ENCODE measurements at places on chromosomes 3 and 15.

- DNase-seq: no peak
Measured at GRCh38 chr15:45702041-45702440, 67.2 kb downstream of the SQOR start.

GRCh38 chr3:58608648-58609047 lies 31.5 kb upstream of the FAM107A start:
- no peak for DNase-seq

DNA sequence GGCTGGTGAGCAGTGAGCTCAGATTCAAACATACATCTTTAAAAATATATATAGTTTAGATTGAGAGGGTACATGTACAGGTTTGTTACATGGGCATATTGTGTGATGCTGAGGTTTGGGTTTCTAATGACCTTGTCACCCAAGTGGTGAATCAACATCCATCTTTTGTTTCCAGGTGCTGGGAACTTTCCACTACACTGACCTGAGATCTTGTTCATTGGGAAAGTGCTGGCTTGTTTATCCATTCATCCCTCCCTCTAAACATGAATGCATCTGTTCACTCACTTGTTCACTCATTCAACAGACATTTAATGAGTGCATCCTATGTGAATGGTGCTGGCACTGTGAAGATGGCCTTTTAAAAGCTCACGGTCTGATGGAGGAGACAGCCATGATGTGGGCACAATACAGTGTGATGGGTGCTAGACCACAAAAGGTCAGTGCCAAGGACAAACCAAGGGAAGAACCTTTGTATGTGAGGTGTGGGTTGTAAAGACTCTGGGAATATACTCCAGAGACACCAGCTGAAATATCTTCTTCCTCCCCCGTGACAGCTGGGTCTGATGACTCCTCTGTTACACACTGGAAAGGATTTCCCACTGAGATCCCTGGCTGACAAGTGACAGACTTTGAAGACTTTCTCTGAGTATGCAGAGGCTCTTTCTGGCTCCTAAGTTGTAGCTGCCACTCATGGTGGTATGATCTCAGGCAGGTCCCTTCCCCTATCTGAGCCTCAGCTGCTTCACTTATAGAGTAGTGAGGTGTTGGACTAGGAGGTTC lies 16.2 kb upstream of the ITGA11 start:
- no peak for DNase-seq

- DNase-seq: no peak
Measured at GRCh38 chr15:40067921-40068624, 29.1 kb upstream of the SRP14 start.

GRCh38 chr3:27596334-27596841 lies 112.2 kb upstream of the SLC4A7 start:
- peak; percentile 81 for DNase-seq

DNA sequence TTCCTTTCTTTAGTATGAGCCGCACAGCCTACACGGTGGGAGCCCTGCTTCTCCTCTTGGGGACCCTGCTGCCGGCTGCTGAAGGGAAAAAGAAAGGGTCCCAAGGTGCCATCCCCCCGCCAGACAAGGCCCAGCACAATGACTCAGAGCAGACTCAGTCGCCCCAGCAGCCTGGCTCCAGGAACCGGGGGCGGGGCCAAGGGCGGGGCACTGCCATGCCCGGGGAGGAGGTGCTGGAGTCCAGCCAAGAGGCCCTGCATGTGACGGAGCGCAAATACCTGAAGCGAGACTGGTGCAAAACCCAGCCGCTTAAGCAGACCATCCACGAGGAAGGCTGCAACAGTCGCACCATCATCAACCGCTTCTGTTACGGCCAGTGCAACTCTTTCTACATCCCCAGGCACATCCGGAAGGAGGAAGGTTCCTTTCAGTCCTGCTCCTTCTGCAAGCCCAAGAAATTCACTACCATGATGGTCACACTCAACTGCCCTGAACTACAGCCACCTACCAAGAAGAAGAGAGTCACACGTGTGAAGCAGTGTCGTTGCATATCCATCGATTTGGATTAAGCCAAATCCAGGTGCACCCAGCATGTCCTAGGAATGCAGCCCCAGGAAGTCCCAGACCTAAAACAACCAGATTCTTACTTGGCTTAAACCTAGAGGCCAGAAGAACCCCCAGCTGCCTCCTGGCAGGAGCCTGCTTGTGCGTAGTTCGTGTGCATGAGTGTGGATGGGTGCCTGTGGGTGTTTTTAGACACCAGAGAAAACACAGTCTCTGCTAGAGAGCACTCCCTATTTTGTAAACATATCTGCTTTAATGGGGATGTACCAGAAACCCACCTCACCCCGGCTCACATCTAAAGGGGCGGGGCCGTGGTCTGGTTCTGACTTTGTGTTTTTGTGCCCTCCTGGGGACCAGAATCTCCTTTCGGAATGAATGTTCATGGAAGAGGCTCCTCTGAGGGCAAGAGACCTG lies 13.2 kb downstream of the GREM1 start:
- DNase-seq: no peak

DNA sequence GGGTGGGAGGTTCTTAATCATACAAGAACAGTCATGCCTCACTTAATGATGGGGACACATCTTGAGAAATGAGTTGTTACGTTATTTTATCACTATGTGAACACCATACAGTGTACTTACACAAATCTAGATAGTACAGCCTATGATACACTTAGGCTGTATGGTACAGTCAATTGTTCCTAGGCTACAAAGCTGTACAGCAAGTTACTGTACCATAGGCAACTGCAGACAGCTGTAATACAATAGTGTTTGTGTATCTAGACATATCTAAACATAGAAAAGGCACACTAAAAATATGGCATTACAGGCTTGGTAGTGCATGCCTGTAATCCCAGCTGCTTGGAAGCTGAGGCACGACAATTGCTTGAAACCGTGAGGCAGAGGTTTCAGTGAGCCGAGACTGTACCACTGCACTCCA lies 55.7 kb upstream of the PLXND1 start:
- peak; percentile 55 for DNase-seq

DNA sequence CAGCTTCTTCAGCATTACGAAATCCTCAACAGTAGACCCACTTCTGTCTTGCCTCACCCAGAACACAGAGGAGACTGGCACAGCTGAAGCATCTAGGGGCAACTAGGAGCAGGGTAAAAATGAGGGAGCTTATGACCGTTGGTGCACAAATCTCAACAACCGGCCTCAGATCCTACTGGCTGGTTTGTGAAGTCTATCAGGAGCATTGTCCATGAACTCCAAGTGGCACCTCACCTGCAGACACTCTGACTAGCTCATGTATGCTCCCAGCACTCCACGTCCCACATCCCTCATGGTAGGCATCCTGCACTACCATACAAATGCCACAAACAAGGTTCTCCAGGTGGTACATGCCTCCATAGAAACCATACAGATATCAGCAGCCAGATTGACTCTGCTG lies 163.1 kb downstream of the TLE3 start:
- DNase-seq: no peak

- no peak for DNase-seq
Measured at GRCh38 chr3:21613372-21614070, 137.5 kb downstream of the ZNF385D start.

DNA sequence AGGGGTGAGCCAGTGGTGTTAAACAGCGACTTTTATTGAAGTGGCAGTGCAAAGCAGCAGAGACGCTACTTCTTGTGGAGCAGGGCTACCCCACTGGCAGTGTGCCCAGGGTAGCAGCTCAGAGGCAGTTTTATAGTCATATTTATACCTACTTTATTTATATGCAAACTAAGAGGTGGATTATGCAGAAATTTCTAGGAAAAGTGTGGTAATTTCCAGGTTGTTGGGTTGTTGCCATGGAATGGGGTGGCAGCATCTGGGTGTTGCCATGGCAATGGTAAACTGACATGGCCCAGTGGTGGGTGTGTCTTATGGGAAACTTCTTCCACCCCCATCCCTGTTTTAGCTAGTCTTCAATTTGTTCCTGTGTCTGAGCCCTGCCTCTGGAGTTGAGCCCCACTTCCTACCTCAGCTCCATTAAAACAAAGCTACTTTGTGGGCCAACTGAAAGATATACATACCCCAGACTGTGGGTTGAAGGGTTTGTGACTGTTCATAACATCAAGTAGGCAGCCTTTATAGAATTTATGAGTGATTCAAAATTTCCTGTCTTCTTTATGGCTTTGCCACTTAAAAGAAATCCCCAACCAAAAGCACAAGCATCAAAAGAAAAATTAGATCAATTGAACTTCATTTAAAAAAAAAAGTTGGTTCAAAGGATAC lies 60.3 kb downstream of the EBLN2 start:
- DNase-seq: no peak

DNA sequence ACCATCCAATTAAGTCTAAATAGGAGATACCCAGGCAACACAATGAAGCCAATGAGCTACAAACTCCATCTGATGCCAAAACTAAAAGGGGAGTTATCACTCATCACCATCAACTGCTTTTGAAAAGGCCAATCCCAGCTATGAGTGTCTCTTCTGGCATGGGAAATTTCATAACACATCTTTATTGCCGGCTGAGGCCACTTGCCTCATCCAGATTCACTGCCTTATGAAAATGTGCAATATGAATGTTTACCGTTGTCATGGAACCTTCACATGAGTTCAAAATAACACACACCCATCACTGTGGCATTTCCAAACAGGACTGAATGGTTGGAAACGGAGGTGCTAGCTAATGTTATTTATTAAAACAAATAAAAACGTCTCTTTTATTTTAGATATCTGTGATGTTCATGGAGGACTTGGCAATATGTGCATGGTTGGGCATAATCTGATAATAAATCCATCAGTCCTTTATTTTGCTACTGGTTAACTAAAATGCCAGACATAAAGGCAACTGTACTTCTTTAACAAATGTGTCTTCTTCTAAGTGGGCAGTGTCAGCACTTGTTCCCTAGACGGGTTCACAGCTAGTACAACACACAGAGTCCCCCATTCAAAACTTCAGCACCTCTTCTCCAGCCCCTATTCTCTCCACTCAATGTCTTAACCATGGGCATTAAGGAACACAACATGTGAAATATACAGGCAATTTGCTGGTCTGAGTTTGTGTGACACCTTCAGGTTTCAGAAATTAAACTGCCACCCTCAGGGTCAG lies 143.9 kb downstream of the MAGI1 start:
- DNase-seq: no peak

GRCh38 chr3:106401666-106402490 lies 533.1 kb upstream of the CBLB start:
- no peak for DNase-seq

GRCh38 chr3:29601861-29602585 lies 321.2 kb downstream of the RBMS3 start:
- DNase-seq: no peak

DNA sequence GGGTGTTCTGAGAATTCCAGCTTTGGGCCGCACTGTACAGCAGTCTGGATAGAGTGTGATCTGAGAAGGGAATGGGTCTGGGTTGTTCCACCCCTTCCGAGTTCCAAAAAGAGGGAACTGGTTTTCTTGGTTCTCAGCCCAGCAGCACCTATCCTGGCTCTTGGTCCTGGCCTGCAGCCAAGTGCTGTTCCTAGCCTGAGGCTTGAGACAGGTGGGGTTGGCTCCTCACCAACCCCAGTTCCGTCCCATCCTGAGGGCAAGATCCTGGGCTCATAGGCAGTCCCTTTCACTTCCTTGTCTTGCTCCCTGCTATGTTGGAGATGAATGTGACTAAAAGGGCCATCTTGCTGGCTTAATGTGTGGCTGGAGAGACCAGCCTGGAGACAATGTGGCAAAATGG lies 15.2 kb downstream of the IVD start:
- no peak for DNase-seq

- peak; percentile 36 for DNase-seq
Measured at GRCh38 chr3:37862219-37862902, 681 bp downstream of the CTDSPL start.

DNA sequence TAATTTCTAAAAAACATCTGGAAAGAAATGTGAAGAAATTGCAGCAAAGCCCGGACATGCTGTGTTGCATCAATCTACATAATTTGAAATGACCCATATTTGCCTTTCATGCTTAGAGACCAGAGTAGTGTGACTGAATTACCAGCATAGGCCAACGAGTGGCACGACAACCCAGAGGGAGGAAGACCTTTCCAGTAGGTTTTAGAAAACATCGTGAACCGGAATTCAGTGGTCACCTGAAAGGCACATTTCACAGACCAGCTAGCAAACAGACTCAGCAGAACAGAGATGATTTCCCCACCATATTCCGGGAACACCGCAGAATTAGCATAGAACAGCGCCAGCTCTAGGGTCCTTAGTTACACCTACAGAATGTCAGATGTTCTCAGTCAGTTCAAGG lies 620.0 kb upstream of the ZNF385D start:
- no peak for DNase-seq

DNA sequence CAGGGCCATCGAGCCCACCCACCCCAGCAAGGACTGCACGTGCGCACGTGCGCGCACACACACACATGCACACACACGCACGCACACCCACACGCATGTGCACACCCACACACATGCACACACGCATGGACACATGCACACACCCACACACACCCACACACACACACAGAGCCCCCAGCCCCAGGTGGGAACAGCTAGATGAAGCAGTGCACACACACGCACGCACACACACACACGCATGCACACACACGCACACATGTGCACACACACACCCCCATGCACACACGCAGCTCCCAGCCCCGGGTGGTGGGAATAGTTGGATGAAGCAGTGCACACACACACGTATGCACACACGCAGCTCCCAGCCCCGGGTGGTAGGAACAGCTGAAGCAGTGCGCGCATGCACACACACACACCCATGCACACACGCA lies 158.6 kb downstream of the XXYLT1 start:
- DNase-seq: no peak

- no peak for DNase-seq
Measured at GRCh38 chr3:28674212-28674611, 325.6 kb upstream of the AZI2 start.

GRCh38 chr3:32399030-32399620 lies 7.5 kb downstream of the CMTM7 start:
- peak; percentile 73 for DNase-seq

- no peak for DNase-seq
Measured at GRCh38 chr3:97940034-97940433, 32.2 kb downstream of the RIOX2 start.

- DNase-seq: no peak
Measured at GRCh38 chr15:37001417-37001816, 98.9 kb downstream of the MEIS2 start.

DNA sequence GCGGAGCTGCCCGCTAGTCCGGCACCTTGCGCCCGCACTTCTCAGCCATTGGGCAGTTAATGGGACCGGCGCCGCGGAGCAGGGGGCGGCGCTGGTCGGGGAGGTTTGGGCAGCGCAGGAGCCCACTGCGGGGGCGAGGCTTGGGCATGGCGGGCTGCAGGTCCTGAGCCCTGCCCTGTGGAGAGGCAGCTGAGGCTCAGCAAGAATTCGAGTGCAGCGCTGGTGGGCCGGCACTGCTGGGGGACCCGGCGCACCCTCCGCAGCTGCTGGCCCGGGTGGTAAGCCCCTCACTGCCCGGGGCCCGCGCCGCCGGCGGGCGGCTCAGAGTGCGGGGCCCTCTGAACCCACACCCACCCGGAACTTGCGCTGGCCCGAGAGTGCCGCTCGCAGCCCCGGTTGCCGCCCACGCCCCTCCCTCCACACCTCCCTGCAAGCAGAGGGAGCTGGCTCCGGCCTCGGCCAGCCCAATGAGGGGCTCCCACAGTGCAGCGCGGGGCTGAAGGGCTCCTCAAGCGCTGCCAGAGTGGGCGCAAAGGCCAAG lies 835.0 kb downstream of the TBL1XR1 start:
- no peak for DNase-seq
